ENCODE measurements at places on chromosomes 13 and 19.

DNA sequence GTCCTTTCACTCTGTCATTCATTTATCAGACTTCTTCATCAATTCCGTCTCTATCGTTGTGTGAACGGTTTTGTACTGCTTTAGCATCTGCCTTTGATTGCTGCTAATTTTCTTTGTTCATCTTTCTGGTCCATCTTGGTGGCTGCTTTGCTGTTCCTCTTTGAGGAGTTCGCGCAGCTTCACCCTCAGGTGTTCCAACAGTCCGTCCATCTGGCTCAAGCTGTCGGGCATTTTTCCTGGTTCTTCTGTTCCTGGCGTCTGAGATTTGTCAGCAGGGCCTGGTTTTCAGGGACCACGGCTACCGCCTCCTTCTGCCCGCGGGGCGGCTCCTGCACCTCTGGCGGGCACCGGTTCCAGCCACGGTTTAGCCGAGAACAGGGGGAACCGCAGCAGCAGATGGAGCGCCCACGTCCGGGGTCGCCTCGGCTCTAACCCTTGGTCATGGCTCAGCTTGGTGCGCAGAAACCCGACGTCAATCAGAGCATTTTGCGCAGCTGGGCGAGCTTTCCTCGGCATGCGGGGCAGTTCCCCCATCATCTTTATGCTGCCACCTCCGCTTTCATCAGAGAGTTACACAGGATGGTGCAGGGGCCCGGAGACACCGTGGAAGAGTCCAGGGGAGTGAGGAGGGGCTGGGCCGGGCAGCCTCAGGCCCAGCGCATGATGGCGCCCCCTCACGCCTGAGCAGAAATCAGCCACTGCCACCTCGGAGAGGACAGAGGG lies 89.5 kb downstream of the ZNF100 start:
- peak; percentile 15 for DNase-seq

GRCh38 chr13:83839146-83839545 lies 43.1 kb downstream of the SLITRK1 start:
- DNase-seq: no peak

- no peak for DNase-seq
These were observed 45.6 kb downstream of the LHFPL6 start for GRCh38 chr13:39557285-39557955.

GRCh38 chr13:71219698-71220415 lies 647.1 kb downstream of the DACH1 start:
- no peak for DNase-seq

DNA sequence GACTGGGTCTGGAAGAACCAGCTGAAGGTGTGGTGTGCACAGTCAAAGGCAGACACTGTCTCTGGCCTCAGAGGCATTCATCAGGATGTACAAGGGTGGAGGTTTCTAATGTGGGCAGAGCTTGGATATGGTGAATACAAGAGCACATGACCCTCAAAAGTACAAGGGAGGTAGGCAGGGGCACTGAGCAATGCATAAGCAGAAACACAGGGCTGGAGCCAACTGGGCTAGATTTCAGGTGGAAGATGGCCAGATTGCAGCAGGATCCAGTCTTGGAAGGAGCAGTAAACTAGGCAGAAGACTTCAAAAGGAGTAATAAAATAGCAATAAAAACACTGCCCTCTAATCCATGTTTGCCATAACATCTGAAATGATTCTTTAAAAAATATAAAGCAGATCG lies 417.1 kb downstream of the OLFM4 start:
- no peak for DNase-seq

GRCh38 chr19:32138416-32138815 lies 207.0 kb upstream of the ZNF507 start:
- no peak for DNase-seq

DNA sequence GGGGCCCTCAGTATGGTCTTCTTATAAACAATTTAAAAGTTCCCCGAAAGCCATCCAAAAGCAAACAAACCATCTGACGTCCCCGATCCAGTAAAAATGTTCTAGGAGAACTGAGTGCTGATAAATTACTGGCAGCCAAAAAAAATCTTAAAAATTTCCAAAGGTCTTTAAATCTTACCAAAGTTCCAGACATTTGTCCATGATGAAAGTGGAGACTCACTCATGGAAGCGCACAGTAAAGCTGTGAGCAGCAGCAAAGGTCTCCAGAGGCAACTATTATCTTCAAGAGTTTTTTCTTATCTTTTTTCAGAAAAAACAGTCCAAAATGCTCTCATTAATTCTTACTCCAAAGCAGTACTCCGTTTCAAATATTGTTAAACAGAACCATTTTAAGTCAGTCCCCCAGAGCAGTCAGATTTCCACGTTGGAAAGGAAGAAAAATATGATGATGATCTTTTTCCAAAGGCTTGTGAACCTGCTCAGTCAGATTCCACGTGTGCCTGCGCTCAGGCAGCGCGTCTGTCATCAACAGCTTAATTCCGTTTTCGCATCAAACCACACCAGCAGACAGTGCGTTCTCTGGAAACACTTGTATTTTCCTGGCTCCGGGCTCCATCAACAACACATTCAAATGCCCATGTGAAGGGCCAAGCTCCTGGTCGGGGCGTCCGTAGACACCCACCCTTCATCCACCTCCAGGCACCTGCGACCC lies 85.4 kb downstream of the COL4A1 start:
- DNase-seq: no peak

GRCh38 chr13:60583911-60584753 lies 187.1 kb downstream of the TDRD3 start:
- DNase-seq: peak; percentile 19

- no peak for DNase-seq
These were observed 220.3 kb downstream of the DNAJC15 start for GRCh38 chr13:43243711-43244110.

GRCh38 chr19:815775-816499 lies 5.8 kb downstream of the PLPPR3 start:
- no peak for DNase-seq

DNA sequence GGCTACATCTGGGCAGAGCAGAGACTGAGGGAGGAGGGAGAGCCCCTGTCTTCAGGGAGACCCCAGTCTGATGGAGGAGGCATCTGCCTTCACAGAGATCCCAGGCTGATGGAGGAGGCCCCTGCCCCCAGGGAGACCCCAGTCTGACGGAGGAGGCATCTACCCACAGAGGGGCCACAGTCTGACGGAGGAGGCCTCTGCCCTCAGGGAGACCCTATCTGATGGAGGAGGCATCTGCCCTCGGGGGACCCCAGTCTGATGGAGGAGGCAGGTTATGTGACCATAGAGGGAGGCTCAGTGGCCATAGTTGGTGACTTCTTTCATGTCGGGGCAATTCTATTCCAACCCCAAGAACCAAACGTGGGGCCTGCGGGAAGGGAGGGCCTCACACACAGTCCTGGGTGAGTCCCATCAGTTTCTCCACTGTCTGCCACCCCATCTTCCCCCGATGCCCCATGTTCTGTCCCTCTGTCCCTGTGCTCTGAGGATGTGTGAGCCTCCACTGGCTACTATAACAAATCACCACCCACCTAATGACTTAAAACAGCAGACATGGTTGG lies 14.3 kb downstream of the MISP start:
- no peak for DNase-seq

DNA sequence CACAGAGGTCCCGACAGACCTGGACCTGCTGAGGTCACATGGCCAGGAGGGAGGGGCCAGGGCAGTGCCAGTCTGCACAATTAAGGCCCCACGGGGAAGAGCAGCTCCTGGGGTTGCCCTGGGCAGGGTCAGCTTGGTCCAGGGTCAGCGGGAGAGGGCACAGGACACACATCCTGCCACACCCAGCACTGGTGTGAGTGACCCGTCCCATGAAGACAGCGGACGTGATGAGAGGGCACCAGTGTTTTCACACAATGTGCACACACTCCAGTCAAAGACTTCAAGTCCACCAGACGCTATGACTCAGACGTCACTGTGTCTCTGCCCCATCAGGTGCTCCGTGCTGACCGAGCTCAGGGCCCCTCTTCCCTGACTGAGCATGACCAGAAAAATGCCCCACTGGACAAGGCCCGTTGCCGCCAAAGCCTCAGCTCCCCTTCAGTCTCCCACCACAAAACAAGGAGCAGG lies 4.2 kb downstream of the TMEM259 start:
- no peak for DNase-seq

- no peak for DNase-seq
These were observed 1008.0 kb downstream of the PCDH9 start for GRCh38 chr13:66222127-66222526.

- DNase-seq: peak; percentile 60
These were observed 11.1 kb downstream of the FTL start for GRCh38 chr19:48975947-48976847.

DNA sequence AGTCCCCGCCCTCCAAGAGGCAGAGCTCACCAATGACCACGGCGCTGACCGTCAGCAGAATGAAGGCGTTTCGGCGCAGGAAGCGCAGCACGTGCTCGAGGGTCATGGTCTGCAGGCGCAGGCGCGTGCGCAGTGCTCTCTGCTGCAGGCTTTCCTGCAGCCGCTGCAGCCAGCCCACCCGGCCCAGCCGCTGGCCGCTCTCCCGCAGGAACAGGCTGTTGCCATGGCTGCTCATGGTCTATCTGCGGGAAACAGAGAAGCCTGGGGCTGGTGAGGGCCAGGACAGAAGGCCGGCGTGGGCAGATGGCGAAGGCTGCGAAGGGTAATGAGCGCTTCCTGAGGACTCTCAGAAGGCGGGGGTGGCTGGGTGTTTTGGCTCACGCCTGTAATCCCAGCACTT lies 7.0 kb downstream of the SLC1A6 start:
- no peak for DNase-seq

- no peak for DNase-seq
These were observed 247.4 kb downstream of the OXGR1 start for GRCh38 chr13:96746886-96747285.

- no peak for DNase-seq
These were observed 57.0 kb downstream of the NUFIP1 start for GRCh38 chr13:44932171-44932849.

GRCh38 chr19:48628486-48629296 lies 8.5 kb downstream of the DBP start:
- no peak for DNase-seq

DNA sequence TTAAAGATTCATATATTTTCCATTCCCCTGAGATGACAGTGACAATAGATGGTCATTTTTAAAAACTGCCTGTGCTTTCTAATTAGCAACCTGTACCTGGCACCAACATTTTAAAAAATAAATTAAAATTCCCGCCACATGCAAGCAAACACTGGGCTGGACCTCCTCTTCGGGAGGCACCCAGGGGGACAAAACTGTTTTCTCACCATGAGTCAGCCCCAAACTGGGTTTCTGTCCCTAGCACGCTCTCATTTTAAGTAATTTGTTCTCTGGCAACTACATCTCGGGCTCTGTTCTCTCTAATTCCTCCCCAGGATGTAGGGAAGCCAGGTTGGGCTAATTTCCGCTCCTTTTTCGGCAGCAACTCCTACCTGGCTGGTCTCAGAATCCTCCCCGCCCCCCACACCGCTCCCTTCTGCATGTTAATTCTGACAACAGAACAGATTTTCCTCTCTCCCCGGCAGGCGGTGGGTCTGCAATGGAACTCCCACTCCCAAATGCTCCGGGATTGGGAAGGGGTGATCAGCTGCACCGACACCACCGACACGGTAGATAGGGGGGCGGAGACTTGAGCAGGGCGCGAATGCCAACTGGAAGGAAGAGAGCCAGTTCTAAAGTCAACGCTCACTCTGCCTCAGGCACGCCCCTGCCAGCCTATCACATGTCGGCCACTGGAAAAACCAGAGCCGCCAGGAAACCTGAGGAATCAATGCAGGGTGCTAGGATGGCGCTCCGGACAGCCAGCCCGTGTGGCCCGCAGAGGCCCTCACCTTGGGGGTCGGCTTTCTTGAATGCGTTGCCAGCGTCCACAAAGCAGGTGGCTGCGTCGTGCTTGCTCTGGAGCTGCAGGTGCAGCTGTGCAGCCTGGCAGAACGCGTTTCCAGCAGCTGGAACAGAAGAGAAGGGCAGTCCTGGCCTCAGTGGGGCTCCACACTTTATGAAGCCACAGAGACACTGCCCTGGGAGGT lies 14.7 kb downstream of the NAPA start:
- no peak for DNase-seq

DNA sequence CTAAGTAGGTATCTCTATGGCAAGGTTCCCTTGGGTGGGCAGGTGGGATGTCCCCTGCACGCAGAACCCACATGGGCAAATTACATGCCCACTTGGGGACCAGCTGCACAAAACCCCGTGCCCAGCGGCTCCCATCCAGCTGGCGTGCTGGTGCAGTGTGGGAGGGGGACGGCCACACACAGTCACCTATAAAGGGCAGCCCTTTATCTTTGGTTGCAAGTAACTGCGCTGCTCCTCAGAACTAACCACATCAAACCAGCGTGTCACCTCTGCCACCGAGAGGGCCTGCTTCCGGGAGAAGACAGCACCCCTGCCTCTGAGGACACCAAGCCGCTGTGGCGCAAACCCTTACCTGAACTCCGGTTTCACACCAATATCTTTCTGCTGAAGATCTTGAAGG lies 32.2 kb downstream of the ANKRD27 start:
- DNase-seq: peak; percentile 78
